Uterus (tissue), 4 donors: ENCODE measurements at places on chromosomes 11 and 22.

GRCh38 chr11:109619498-109619897, 197.5 kb downstream of the C11orf87 start:
- no peak for DNase-seq

GRCh38 chr11:84211896-84212295, 925.7 kb upstream of the CCDC90B start:
- no peak for DNase-seq

GRCh38 chr22:19916006-19916405, 25.6 kb upstream of the COMT start:
- no peak for DNase-seq

GRCh38 chr22:36839356-36840073, 21.3 kb upstream of the NCF4 start:
- DNase-seq = no peak

- no peak for DNase-seq
These were observed 823.4 kb upstream of the CHORDC1 start for GRCh38 chr11:91046261-91046660.

- no peak for DNase-seq
These were observed 3.1 kb upstream of the CERK start for GRCh38 chr22:46740910-46741780.

DNA sequence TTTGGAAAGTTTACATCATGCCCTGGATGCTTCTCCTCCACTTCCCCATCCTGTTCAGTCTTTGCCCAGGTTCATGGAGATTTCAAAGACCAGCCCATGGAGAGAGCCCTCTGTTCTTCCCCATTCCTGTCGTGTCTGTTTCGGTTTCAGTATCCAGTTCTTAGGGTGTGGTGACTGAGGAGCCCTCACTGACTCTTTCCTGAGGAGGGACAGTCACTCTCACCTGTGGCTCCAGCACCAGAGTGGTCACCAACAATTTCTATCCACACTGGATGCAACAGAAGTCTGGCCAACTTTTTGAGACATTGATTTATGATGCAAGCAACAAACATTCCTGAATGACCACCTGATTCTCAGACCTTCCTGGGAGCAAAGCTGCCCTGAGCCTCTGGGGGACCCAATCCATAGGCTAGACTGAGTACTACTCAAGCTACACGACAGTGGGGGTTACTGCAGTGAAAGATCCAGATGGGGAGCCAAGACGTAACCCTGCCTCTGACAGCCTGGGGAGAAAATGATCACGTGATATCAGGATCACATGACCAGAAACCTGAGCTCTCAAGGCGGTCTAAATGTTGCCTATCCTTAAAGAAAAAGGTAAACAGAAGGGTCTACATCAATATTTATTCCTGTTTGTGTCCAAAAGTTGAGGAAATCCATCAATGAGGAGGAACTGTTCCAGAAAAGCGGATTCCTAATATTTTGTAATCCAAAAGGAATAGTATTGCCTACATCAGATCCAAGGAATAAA, 76.2 kb upstream of the VPREB1 start:
- DNase-seq = no peak

DNA sequence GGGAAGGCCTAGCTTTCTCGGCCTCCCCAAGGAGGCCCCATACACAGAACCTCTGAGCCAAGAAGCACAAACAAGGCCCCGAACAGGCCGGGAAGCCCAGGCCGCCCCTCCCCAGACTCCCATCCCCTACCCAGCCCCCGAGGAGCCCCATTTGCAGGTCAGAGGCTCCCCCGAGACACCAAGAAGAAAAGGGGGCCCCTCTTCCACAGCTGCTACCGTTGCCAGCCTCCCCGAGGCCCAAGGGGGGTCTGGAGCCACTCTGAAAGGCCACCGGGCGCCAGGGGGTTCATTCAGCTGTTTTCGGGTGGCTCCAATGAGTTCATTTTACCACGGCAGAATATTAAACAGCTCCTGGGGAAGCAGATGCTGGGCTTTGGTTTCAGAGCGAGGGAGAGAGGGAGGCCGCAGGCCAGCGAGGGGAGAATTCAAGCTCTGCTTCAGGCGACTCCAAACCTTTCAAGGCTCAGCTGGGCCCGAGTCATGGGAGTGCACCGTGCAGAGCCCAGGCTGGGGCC, 28.5 kb downstream of the MN1 start:
- no peak for DNase-seq

- DNase-seq = no peak
These were observed 18.5 kb downstream of the OR51F1 start for GRCh38 chr11:4751201-4751600.

DNA sequence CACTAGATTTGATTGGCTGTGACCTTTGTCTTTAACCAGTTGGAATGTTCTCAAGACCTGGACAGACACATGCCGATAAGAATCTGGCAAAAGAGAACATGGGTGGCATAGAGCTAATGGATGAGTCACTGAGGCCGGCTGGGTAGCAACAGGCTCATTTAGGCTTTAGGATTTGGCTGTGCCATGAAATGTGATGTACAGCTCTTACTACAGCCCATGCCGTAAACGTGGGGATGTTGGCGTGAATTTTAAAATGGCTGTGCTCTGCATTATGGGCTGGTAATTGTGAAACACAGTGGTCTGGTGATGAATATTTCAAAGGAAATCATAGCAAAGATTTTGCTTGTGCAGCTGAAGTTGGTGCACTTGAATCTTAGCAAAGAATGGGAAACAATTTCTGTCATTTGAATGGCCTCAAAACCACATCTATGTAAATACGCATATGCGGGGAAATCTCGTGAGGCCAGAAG, 332.4 kb downstream of the TBC1D22A start:
- DNase-seq = no peak

GRCh38 chr11:29485641-29486040, 531.2 kb downstream of the KCNA4 start:
- no peak for DNase-seq

DNA sequence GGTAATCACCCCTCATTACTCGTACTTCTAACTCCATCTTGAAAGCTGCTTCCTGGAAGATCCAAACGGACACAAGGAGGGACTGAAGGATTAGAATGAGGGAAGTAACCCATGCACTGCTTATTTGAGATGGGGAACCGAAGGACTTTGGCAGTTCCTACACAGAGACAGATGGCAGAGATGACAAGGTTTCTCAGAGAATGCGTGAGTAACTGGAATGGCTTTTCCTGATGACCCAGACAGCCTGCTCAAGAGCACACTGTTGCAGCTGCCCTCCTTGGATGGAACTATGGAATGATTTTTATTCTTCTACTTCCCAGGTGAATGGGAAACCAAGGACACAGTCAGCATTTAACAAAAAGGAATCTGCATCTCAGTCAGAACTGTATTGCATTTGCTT, 7.3 kb downstream of the KCNJ11 start:
- no peak for DNase-seq

GRCh38 chr11:86141727-86142126, 72.8 kb upstream of the PICALM start:
- no peak for DNase-seq

DNA sequence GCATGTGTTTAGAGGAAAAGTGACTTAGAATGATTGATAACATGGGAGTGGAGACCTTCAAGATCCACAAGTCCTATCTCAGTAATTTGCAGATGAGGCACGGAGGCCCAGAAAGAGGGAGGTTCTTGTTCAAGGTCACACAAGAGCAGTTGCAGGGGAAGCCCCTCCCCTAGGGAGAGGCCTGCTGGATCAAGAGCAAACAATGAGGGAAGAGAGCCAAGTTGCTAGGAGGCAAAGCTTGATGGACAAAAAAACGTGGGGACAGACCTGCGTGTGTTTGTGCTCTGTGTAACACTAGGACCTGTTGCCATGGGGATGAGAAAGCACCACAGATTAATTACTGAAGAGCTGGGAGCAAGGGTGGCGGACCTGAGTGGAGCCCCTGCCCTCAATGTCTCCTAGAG, 6.4 kb upstream of the MFRP start:
- DNase-seq = peak; percentile 34

- DNase-seq = no peak
These were observed 35.2 kb upstream of the FADD start for GRCh38 chr11:70167723-70168404.

- no peak for DNase-seq
These were observed 17.5 kb downstream of the MN1 start for GRCh38 chr22:27784120-27784475.

DNA sequence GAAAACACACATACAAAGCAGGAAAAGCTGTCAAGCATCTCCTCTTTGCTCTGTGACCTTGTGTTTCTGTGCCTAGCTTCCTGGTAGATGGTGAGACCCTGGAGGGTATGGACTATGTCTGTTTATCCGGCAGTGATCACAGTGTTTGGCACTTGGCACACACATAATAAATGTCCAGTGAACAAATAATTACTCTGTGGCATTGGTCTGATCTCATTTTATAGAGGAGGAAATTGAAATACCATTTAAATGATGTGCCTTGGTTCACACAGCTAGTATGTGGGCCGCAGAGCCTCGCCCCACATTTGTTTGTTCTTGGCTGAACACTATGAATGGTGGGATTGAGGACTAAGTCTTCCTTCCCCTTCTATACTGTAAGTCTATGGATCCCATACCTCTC, 104.7 kb upstream of the SPON1 start:
- DNase-seq = no peak

DNA sequence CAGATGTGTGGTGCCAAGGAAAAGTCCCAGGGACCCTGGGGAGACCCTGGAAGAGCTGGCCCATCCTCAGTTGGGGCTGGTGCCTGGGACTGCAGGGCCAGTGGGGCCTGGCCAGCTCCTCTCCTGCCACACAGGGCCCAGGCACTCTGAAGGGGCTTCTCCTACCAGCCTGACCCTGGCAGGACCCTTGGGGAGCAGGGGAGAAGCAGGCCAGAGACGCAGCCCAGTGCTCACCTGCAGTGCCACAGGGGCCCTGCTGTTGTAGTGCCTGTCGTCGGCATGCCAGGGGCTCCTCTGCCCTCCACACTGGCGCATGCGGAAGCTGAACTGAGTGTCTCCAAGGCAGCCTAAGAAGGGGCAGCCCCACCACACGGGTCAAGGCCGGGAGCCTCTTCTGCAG, 9.1 kb downstream of the DENND6B start:
- no peak for DNase-seq

DNA sequence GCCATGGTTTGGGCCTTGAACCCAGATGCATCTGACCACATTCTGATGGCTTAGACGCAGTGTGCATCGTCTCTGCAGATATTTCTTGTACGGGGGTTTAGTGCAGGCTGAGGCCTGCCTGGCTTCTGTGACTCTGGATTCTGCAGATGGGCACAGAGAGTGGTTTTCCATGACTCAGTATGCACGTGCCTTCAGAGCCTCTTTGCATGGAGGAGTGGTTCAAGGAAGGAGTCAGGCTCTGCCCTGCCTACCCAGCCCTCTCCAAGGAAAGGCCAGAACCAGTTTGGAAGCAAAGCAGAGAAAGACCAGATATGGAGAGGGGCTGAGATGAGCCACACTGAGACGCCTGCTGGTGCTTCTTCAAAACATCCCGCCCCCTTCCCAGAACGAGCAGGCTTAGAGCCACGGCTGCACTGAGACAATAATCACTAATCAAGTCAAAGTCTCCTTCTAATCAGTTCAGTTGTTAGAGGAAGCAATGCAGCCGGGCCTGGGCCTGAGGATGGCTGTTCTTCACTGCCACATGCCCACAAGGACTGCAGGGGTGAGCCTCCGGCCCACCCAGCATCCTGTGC, 308.9 kb downstream of the NXPE2 start:
- DNase-seq = no peak

DNA sequence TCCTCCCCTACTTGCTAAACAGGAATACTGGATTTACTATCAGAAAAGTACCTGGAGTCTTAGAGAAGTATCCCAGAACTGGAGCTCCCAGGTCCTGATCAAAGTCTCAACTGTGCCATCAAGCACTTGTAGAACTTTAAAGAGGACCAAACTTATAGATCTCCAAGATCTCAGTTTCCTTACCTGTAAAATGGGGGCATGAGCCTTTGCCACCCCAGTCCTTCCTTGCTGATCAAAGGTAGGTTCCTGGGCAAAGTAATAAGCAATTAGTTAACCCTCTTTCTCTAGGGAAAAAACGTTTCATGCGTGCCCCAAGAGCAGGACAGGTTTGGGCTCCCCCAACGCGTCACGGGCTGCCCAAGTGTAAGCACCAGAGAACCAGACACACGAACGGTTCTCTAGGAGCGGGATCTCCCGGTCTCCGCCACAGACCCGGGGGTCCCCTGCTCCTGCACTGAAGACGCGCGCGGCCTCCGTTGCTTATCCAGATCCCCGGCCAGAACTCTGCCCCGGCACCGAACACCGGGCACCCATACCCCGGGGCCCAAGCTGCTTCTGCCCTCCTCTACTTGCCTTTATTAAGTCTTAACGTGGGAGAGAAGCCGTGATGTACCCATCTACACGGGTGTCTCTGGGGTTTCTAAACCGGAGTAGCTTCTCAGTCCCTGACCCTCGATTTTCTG, 505 bp downstream of the ZNF214 start:
- DNase-seq = peak; percentile 27

DNA sequence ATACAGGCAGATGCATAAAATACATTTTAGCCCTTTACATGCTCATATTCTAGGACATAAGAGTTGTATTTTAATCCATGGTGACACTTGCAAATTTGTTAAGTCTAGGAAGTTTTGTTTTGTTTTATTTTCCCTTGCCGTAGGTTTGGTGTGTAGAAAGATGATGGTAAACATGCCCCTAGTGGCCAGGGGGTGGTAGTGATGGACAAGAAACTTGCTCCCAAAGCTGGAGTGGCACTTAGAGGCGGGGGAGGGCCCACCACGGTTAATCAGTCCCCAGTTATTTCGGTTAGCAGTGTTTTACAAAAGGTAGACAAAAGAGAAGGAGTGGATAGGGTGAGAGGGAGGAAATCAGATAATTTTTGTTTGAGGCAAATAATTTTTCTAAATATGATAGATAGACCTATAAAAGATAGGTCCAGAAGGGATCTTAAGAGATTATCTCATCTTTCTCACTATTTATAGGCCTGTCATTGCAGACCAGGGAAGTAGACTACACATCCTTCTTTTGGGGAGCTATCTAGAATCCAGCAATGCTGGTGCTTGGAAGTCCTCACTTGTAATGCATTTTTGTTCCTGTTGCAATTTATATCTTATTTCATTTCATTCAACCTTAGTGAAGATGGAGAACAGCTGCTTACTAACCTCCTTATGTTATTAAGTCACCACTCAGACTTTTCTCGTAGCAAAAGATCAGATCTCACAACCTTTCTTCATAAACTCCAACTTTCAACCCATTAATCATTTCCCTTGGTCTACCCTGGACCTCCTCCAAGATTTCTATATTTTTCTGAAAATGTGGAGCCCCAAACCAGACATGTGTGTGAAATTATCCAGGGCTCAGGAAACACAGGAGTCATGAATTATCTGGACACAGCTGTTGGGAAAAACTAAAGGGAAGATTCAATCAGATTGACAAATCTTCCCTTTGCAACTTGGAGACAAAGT, 5.9 kb upstream of the BDNF start:
- no peak for DNase-seq

- no peak for DNase-seq
These were observed 16.0 kb upstream of the LINC01488 start for GRCh38 chr11:69465236-69466000.

- DNase-seq = peak; percentile 42
These were observed 15.9 kb downstream of the RHOG start for GRCh38 chr11:3824714-3825472.

DNA sequence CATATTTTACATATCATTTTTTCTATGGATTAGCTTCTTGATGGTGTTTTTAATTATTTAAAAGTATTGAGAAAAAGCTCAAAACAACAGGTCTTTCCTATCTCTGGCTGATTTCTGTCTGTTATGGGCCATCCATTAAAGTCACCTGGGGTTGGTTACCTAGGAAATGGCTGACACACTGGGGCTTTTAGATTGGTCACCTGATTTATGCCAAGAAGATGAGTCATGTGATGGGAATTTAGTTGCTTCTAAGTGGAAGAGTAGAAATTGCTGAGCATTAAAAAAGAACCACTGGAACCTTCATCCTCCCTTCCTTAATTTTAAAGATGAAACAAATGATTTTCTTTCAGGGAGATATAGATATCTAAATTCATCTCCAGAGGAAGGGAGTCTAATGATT, 48.8 kb upstream of the LARGE1 start:
- no peak for DNase-seq
